Activated CD4-positive, alpha-beta T cell treated with anti-CD3 and anti-CD28 coated beads for 4 hours (primary cell): ENCODE measurements at places on chromosomes 1 and 21.

- no peak for DNase-seq
Observed at GRCh38 chr1:221184131-221184794, 305.0 kb downstream of the HLX start.

GRCh38 chr1:234096161-234096770 lies 191.8 kb downstream of the SLC35F3 start:
- DNase-seq = no peak

GRCh38 chr1:25629836-25630235 lies 13.2 kb downstream of the MAN1C1 start:
- DNase-seq = no peak

- DNase-seq = no peak
Observed at GRCh38 chr21:36718951-36719501, 20.1 kb downstream of the SIM2 start.

- DNase-seq = no peak
Observed at GRCh38 chr1:243628476-243628907, 221.6 kb downstream of the AKT3 start.

DNA sequence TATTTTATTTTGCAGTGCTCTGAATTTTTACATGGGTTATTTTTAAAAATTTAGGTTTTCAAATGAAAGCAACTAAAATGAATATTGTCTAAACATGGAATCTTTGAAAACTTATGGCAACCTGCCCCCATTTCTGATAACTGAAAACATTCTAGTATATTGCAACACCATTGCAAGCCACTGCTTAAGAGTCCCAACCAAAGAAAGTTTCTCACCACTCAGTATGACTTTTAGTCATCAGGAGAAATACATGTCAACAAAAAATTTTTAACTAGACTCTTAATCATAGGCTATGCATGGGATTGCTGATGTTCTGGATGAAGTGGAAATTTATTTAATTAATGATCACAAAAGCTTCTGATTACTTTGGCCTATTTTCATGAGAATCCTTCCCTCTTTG lies 112.1 kb downstream of the TNFSF18 start:
- DNase-seq = no peak

DNA sequence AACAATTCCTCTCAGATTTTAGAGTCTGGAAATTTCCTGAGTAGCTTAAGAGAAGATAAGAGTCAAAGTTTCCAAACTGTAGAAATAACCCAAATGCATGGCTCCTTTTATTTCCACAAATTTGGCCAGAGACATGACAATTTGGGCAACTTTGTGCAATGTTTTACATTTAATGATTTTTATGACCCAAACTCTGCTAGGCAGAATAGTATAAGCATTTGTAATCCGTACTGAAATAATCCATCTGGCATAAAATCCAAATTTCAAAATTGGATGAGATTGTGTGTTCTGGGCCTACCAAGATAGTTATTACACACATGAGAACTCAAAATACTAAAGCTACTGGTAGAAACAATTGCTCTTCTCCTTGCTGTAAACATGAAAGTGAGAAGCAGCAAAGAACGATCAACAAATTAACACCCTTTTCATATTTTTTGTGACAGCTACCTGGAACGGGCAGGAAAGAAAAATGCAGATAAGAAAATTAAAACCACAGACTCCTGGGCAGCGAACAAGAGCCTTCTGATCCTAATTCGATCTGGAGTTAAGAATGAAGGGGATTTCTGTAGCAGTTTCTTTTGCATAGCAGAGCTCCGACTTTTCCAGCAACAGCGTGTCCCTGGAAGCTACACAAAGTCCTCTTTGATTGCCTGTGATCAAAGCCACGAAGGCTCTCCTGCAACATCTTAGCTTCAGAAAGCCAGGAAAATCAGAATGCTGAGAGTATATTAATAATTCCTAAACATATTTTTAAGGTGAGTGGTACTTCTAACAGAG lies 191.2 kb downstream of the GRIK1 start:
- no peak for DNase-seq

GRCh38 chr1:203673550-203674411 lies 47.1 kb downstream of the ATP2B4 start:
- peak; percentile 71 for DNase-seq

DNA sequence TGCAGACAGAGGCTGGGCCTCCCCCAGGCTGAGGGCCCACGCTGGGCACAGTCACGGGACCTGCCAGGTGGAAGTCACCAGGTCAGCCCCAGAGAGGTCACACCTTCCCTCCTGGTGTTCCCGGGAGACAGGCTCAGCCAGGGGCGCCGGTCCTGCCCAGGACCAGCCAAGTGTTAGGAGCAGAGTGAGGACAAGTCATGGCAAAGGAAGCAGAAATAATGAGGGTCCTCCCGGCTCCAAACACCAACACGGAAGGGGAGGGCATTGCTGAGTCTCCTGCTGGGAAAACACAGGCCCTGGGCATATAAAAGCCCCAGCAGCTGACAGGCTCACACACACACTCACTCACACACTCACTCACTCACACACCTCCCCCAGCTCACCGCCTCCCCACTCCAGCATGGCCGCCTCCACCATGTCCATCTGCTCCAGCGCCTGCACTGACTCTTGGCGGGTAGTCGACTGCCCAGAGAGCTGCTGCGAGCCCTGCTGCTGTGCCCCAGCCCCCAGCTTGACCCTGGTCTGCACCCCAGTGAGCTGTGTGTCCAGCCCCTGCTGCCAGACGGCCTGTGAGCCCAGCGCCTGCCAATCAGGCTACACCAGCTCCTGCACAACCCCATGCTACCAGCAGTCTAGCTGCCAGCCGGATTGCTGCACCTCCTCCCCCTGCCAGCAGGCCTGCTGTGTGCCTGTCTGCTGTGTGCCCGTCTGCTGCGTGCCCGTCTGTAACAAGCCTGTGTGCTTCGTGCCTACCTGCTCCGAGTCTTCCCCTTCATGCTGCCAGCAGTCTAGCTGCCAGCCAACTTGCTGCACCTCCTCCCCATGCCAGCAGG lies at the start of gene KRTAP10-10:
Gene KRTAP10-10 (plus strand): TSS at position 339 of the 833 bp plus-strand sequence. CDS start 62 bp downstream, at position 401.
- no peak for DNase-seq

GRCh38 chr1:236023926-236024565 lies 40.8 kb downstream of the NID1 start:
- no peak for DNase-seq

- DNase-seq = no peak
Observed at GRCh38 chr1:221994274-221994698, 252.4 kb upstream of the DUSP10 start.

DNA sequence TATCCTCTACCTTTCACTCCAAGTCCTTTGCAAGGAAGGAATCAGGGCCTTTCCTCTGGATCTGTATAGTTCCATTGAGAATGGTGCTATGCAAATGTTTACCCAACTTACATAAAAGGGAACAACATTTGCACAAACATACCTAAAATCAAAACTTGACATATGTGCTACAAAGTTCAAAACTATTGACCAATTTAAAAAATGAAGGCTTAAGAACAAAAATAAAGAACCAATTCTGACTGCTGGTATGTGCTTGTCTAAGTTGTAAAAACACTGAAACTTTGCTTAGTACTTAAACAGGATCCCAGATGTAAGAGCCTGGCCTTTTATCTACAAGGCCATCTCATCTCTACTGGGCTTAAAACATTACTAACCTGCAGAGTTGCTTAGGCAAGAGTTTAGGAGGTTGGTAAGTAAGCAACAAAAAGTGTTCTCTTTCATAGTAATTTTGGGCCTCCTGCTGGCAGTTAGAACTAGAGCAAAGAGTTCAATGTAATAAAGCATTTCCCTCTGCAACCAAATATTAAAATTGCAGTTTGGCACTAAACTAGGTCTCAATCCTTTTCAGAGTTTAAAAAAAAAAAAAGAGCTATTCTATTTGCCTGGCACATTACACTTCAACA lies 2.0 kb downstream of the SCMH1 start:
- DNase-seq = no peak

GRCh38 chr1:230594214-230594773 lies 48.0 kb upstream of the COG2 start:
- DNase-seq = no peak

- no peak for DNase-seq
Observed at GRCh38 chr1:217392441-217392840, 238.4 kb downstream of the GPATCH2 start.

- peak; percentile 45 for DNase-seq
Observed at GRCh38 chr1:2547210-2548067, 8.7 kb upstream of the TNFRSF14 start.

- DNase-seq = no peak
Observed at GRCh38 chr1:236774926-236775325, 20.2 kb upstream of the MTR start.

DNA sequence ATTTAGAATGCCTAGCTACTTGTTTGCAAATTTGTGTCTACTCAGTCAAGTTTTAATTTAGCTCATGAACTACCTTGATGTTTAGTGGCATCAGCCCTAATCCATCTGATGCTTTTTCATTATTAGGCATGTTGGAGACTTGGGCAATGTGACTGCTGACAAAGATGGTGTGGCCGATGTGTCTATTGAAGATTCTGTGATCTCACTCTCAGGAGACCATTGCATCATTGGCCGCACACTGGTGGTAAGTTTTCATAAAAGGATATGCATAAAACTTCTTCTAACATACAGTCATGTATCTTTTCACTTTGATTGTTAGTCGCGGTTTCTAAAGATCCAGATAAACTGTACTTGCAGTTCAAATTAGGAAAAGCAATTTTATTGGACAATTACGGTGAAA lies 7.6 kb downstream of the SOD1 start:
- DNase-seq = no peak

DNA sequence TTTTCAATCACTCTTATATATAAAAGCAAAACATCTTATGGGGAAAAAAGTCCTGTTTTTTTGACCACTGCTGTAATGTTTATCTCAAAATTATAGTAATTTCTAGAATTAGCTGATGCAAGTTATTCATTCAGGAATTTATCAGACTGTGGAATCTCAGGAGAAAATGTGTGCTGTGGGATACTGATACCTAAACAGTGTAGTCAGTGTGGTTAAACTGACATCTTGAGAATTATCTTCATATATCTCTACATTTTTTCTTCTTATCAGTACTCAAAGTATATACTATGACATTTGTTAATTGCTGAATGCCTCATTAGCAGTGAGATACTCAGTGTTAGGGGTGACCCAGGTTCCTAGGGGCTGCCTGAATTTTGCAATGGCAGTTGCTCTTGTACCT lies 839.3 kb downstream of the KCNT2 start:
- no peak for DNase-seq

GRCh38 chr21:41897047-41897669 lies 18.0 kb upstream of the PRDM15 start:
- DNase-seq = no peak

DNA sequence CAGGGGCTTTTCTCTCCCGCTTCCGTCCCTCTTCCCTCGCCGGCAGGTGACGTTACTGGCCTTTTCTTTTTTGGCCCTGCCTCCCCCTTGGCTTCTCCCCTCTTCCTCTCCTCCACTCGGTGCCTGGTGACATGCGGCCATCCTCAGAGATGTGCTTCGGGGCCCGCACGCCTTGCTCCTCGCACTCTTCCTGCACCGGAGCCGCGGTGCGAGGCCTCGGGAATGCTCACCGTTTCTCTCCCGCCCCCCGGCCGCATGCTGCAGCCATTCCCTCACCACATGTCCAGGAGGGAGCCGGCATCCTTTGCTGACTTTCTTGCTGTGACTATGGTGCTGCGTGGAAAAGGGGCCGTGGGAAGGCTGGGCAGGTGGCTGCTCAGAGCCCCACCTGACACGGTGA lies 39.3 kb downstream of the PDE9A start:
- DNase-seq = no peak

- no peak for DNase-seq
Observed at GRCh38 chr1:168098534-168099320, 38.0 kb downstream of the GPR161 start.
